ENCODE measurements at places on chromosomes 6 and 20.

DNA sequence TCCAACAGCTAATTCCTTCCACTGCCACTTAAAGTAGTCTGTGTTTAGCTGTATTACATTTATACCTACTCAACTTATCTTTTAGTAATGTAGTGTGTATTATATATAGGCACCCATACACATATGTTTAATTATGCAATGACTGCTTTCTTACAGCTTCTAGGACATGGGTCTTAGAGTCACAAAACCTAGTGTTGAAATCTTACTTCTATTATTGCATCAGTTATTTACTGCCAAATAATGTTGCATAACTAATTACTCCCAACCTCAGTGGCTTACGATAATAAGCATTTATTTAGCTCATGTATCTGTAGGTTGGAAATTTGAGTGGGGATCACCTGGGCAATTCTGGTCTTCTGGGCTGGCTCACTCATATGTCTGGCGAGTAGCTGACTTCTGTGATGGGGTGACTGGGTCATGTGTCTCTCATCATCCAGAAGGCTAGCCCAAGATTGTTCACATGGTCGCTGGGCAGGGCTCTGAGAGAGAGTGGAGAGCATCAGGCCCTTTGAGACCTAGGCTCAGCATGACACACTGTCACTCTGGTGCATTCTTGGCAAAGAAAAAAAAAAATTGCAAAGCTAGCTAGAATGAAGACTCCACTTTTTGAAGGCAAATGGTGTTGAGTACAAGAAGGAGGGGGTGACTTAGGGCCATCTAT, 187.0 kb downstream of the PLCB1 start:
- DNase-seq = no peak

DNA sequence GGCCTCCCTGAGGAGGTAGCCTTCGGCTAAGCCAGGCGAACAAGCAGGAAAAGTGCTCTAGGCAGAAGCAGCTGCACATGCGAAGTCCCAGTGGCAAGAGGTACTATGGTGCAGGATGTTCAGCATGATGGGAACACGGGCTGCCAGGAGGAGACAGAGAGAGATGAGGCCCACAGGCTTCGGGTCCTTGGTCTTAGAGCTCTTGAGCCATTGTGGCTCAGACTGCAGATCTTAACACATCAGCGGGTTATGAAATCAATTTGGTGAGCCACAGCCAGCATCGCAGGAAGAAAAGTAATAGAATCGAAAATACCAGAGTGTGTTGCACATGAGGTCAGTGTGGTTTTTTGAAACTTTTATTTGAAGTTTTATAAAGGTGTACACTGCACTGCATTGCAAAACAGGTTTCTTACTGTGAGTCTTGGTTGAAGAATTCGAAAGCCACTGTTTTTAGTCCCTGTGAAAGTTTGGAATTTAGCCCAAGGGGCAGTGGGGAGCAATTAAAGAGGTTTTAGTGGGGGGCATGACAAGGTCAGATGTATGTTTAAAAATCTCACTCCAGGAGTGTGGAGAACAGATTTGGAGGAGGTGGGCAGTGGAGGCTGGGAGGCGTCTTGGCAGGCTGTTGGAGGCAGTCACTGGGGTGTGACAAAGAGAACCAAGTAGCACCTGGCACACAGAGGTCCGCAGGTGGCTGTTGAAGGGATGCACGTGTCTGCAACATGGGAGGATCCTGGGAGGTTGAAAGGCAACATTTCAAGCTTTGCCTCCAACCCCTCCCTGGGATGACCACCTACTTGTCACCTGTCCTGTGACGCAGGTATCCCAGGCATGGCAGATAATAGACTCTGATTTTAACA, 69.3 kb downstream of the EYA2 start:
- peak; percentile 85 for DNase-seq

DNA sequence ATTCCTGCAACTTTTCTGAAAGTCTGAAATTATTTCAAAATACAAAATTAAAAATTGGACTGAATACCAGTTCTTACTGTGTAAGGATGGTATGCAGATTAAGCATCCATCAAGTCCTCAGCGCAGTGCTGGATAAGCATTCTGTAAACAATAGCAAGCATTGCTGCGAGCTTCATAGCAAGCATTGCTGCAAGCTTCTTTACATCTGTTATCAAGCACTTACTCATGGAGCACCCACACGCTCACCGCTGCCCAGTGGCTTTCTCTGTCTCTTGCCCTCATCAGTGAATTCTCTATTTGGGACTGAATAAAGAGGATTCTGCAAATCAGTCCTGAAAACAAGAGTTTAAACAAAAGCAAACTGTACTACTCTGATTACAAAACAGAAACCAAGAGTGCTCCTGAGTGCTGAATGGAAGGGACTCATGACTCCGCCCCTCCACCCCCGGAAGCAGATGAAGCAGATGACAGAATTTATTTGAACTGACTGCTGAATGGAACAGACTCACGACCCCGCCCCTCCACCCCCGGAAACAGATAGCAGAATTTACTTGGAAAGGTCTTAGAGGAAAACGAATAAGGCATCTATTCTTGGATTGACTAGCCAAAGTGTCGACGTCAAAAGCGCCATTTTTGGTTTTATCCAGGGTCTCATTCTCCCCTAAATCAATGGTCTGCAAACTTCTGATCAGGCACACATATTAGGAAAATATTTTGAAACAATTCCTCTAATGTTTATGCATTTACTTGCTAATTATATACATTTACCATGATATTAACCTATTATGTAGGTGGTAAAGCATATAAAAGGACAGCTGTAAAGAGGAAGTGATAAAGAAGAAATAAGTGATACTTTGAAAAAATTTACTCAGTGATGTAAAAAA, 22.1 kb upstream of the EYA2 start:
- DNase-seq = peak; percentile 7

DNA sequence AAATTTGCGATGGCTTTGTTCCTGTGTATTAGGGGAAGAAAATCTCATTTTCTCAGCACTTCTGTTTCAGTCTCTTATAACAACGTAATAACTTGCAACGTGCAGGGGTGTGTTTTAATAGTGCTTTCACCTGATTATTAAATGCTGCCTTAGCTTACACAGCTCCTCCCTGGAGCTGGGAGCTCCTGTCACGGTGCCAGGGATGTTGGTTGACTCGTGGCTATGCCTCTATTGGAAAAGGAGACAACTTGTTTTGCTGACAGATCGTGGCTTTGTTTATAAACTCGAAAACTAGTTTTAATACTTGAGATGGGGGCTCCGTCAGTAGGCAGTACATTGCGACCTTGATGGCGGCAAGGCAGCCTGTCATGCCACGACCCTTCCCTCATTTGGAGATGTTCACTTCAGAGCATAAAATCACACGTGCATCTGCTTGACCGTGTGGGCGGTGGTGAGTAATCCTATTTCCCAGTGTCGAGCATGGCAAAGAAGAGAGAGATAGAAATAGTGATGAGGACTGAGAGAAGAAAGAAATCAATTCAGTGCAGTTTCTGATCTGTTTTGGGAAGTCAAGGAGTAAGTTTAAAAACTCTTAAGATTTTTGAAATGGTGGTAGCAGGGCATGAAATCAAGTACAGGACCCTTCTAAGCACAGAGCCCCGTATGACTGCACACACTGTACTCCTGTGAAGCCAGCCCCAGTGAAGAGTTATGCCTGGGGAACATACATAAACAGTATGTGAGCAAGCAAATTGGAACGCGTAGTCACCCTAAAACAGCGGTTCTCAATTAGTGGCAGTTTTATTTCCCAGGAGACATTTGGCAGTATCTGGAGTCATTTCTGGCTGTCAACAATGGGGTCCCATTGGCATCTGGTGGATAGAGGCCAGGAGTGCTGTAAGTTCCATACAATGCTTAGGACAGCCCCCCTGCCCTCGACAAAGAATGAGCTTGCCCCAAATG, 147.2 kb downstream of the DOK5 start:
- no peak for DNase-seq

GRCh38 chr6:72966628-72967280, 258.5 kb downstream of the KHDC1L start:
- no peak for DNase-seq

GRCh38 chr20:7505152-7505834, 435.0 kb downstream of the HAO1 start:
- no peak for DNase-seq

GRCh38 chr6:9408402-9409117, 973.2 kb upstream of the SLC35B3 start:
- no peak for DNase-seq

DNA sequence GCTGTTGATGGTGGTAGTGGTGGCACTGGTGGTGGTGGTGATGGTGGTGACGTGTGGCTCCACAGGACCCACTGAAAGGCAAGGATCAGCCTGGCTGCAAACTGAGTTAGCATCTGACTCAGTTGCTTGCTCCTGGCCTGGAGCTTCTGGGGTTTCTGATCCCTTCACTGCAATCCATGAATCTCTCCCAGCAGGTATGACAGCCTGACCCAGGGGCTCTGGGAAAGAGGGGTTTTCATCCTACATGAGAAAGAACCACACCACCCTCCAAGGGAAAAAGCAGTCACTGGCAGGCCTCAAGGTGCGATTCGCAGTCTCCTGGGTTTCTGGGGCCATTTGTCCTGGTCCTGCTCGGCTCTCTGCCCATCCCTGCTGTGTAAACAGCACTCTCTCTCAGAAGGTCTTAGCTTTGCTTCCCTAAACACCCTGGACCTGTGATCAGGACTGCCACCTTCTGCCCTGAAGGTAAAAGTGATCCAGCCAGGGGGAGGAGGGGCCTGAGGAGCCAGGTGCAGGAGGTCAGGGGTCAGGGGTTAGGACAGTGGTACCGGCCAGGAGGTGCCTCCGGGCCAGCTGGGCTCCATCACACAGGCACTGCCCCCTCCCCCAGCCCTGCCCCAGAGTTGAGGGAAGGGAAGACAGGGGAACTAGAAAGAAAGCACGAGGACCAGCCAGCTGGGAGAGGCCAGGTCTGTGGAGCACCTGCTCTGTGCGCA, 152.0 kb downstream of the BMP7 start:
- DNase-seq = no peak

DNA sequence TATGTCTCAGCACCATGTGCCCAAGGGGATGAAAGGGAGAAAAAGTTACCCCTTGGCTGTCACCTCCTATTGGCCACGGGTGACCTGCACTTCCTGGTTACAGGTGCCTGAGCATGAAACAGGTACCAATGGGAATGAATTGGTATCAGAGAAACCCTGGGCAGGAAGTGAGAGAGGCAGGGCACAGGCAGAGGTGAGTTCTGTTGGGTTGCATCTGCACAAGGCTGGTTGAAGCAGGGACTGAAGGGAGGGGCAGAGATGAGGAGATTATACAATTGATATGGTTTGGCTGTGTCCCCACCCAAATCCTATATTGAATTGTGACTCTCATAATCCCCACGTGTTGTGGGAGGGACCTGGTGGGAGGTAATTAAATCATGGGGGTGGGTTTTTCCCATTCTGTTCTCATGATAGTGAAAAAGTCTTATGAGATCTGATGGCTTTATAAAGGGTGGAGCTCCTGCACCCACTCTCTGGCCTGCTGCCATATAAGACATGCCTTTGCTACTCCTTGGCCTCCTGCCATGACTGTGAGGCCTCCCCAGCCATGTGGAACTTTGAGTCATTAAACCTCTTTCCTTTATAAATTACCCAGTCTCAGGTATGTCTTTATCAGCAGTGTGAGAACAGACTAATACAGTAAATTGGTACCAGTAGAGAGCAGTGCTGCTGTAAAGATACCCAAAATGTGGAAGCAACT, 291.8 kb downstream of the LRFN2 start:
- no peak for DNase-seq

DNA sequence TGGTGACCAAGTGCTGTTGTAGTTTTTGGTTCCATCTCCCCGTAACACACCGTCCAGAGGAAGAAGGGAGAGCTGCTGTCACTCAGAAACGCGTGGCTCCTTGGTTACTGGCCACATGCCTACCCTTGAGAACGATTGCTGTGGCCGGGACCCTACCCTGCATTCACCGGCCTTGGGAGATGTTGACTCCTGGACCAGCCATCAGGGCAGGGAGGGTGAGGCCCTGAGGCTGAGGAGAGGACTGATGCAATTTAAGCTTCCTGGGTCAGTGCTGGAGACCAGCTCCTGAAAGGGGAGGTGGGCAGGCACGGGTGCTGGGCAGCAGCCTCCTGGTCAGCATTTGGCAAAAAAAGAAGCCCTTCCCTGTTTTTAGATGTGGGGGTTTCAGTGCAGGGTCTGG, 31.5 kb downstream of the ERMARD start:
- DNase-seq = no peak

DNA sequence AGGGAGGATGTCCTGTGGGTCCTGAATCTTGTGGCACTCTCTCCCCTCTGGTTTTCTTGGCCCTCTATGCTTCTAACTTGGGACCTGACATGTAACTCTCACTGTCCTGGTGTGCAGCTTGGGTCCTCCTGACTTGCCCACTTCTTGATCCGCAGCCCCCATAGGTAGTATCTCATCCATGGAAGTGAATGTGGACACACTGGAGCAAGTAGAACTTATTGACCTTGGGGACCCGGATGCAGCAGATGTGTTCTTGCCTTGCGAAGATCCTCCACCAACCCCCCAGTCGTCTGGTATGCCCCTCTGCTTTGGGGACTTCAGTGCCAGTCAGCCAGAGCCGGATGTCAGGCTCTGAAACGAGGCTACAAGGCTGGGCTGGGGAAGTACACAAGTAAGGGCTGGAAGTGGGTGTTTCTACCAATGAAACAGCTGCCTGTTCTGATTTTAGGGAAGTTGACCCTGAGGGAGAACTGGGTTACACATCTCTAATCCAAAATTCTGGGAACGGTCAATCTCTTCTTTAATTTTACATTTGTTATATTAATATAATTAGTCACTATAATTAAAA, 641 bp downstream of the DBNDD2 start:
- DNase-seq = peak; percentile 27

DNA sequence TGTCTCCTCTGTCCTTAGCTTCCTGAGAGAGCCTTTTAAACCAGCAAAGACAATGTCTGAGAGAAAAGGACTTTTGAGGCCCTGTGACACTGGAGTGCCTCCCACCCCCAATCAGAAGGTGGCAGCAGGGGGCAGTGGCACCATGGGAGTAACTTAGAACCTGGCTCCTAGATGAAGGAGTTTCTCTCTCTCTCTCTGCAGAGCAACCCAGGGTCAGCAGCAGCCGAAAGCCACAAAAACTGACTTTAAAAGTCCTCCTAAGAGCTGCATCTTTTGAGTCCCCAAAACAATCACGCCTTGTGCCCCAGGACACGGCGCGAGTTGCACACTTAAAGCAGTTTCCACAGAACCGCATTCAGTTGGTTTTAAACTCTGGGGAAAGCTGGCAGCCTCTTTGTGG, 5.3 kb upstream of the TCP11 start:
- DNase-seq = peak; percentile 37

- DNase-seq = no peak
Observed at GRCh38 chr6:3500262-3501014, 43.6 kb upstream of the SLC22A23 start.

DNA sequence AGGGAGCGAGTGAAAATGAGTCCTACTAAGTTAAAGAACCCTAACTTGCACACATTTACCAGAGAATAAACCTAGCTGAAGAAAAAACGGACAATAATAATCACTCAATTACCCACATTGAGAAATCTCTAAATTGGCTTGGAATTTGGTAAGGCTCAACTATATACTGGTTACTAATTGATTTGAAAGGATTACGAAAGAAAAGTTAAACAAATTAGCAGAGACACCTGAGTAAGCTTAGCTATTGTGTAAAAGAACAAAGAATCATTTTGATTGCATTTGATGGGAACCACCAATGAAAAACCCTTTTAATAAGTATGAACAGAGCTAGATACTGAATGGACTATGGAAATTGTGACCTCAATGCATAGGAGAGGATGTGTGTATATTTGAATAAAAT, 118.6 kb upstream of the ADGRF1 start:
- DNase-seq = no peak

- DNase-seq = no peak
Observed at GRCh38 chr20:41005361-41005729, 23.3 kb upstream of the TOP1 start.

- DNase-seq = no peak
Observed at GRCh38 chr6:158500016-158500735, 59.7 kb upstream of the TMEM181 start.

All from OCI-LY7 (cell line).